Stimulated activated naive CD4-positive, alpha-beta T cell (primary cell): ENCODE measurements at places on chromosomes 7 and 10.
A peak's percentile ranks its signal among the peaks of the same experiment; 100 is the strongest.

GRCh38 chr7:130922206-130923112 is 188.5 kb upstream of the KLF14 start:
- no peak for DNase-seq

DNA sequence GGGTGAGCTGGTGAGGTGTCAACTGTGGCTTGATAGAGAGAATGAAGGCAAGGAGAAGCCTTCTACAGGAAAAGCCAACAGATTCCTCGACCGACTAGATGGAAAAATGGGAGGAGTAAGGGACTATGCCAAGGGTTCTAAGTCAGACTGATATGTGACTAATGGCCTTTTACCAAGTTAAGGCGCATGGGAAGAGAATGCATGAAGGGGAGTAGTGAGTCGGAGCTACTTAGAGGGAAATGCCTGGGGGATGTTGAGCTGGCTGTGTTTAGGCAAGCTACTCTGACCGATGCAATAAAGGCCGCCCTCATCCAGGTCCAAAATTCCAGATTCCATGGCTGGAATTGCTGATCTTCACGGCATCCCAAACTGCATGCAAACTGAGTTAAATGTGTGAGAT is 48.2 kb downstream of the APBB1IP start:
- no peak for DNase-seq

DNA sequence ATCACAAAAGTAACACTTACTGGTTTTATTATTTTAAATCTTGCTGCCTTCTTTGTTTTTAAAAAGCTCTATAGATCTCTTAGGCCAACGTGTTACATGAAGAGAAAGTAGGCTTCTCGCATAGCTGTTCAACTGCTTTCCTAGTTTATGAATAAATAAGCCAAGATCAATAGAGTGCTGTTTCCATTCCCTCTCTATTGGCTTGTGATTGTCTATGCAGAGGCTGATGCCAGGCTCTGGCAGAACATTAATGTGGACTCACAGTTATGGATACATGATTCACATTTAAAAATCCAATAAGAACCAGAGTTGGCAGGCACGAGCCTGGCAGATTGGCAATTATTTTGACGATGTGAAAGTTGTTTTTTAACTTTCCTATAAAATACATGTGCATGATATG is 137.5 kb downstream of the GNAT3 start:
- DNase-seq, result no peak

GRCh38 chr7:148104136-148104716 is 486.3 kb upstream of the C7orf33 start:
- no peak for DNase-seq

DNA sequence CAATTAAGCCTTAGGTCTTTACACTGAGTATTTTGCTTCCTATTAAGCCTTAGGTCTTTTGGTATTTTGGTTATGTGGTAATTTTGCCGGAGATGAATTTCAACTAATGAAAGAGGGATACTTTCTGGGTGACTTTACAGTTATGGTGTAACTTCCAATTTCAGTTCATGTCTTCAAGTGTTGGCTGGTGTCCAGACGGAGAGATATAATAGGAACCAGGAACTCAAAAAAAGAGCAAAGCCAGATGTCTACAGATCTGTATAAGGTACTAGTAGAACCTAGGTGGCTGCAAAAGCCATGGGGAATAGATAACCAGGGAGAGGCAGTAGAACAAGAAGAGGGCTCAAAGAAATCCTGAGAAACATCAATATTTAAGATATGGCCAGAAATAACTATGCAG is 12.3 kb downstream of the ERCC6 start:
- DNase-seq, result no peak

- DNase-seq, result no peak
These were observed 749.1 kb upstream of the LRRTM3 start for GRCh38 chr10:66176772-66177171.

- DNase-seq, result peak; percentile 42
These were observed 162.3 kb downstream of the ITGB1 start for GRCh38 chr10:32795598-32796183.

GRCh38 chr7:18529239-18529638 is 33.7 kb downstream of the HDAC9 start:
- no peak for DNase-seq

- DNase-seq, result no peak
These were observed 33.8 kb downstream of the GNG11 start for GRCh38 chr7:93955304-93955703.

- no peak for DNase-seq
These were observed 45.2 kb downstream of the EXOC4 start for GRCh38 chr7:133298080-133298479.

DNA sequence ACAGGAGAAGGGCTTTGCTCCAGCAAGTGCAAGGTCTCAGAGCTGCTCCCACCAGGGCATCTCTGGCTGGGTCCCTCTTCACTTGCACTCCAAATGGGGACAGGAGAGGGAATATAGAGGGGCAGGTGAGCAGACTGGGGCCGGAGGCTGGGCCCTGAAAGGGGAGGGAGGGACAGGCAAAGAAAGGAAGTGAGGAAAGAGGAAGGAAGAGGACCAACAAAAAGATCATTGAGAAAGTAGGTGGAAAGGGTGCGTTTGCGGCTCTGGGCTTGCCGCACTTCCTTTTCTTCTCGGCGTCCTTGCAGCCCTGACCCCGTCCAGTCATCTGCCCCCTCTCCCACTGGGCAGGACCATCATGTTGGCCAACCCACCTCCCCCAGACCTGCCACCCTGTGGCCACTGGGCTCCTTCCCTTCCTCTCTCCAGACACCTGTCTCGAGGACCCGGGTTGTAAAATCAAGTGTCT is 14.0 kb downstream of the ITPRIP start:
- no peak for DNase-seq

DNA sequence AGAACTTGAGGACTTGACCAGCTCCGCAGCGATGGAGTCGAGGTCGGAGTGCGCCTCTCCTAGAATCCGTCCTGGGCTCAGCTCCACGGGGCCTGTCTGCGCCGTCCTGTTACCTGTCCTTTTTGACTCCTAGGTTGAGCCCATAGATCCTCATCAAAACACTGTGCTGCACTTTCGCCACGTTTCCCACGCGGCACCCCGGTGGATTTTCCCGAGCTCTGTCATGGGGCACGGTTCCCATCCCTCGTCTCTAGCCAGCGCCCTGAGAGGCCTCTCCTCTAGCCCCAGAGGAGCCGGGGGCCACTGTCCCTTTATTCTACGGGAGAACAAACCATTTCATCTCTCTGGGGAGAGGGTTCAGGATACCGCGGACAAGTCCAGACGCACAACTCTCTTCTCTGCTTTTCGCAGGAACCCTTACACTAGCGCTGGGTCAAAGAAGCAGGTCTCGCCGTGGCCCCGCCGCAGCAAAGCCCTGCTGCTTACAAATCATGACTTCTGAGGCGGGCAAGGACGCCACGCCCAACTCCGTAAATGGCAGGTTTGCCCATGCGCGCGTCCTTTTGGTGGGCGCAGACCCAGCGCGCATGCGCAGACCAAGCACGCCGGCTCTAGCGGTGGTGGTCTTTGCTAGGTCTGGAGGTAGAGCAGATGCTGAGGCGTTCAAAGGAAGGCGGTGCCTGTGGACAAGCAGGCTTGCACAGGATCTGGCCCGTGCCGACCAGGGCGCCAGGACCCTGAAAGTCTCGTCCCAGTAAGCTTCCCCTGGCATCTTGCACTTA is 10.3 kb upstream of the ANKRD7 start:
- DNase-seq, result no peak

DNA sequence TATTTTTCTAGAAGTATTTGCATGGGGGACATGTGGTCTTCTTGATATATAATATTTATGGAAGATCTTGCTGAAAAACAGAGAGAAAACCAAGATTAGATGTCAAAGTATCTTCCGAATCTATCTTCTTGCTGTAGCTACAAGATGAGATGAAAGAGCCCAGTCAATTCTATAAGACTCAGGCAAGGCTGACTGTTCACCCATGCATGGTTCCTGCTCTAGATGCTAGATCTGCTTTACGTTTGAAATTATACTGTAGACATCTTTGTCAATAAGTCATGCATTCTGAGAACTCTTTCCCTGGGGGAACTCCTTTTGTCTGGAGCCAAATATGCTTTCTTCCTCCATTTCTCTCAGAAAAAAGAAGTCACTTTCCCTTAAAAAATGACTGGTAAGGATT is 1292.0 kb downstream of the XPNPEP1 start:
- no peak for DNase-seq

DNA sequence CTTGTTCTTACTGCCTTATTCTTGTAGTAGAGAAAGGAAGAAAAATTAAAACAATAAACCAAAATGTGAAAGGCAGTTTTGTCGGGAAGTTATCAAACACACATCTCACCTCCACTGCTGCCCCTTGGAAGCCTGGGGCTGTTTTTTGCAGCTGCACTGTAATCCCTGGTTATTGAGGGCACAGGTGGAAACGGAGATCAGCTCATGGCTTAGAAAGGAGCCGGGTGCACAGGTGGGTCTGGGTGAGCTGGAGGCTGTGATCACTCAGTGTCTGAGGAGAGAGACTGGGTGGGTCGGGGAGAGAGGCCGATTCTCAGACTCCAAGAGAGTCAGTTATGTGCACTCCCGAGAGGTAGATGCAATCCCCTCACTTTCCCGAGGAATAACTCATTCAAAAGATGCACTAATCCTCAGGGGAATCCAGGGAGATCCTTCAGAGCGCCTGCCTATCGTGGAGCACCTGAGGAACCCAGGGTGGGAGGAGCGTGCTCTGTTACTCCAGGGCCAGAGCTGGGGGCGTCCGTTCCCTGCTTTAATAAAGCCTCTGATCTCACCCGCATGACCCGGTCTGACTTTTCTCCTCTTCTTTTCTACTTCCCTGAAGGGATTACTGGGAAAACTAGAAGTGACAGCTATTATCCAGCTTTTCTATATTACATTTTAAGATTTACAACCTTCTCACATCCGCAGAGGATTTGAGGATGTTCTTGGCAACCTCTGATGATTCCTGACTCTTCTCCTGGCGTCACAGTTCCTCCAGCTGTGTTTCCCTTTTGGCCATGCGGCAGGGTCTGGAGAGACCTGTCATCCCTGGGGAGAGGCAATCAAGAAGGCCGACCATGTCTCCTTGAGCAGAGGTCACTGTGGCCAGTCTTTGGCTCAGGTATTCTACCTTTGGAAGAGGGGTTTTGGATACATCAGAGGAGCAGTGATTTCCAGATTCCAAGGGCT is 82.1 kb downstream of the CAMK1D start:
- DNase-seq, result no peak

GRCh38 chr10:69356187-69356586 is 60.5 kb downstream of the TACR2 start:
- DNase-seq, result no peak

DNA sequence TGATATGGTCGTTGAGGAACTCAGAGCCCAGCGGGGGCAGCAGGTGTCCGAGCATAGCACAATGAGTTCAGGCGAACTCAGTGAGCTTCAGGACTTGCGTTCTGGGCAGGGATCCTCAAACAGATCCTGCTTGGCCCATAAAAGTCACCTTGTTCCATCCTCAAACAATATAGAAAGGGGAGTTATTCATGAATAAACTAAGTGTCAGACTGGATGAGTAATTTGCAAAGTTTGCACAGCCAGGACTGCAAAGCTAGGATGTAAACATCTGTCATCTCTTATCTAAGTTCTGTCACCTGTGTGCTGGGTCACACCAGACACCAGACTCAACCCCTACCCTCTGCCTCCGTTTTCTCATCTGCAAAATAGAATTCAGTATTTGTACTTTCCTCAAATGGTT is 58.0 kb upstream of the PFKP start:
- no peak for DNase-seq

- no peak for DNase-seq
These were observed 5.7 kb downstream of the PRSS1 start for GRCh38 chr7:142754681-142755575.

GRCh38 chr10:114346176-114347031 is 57.9 kb downstream of the AFAP1L2 start:
- DNase-seq, result no peak

DNA sequence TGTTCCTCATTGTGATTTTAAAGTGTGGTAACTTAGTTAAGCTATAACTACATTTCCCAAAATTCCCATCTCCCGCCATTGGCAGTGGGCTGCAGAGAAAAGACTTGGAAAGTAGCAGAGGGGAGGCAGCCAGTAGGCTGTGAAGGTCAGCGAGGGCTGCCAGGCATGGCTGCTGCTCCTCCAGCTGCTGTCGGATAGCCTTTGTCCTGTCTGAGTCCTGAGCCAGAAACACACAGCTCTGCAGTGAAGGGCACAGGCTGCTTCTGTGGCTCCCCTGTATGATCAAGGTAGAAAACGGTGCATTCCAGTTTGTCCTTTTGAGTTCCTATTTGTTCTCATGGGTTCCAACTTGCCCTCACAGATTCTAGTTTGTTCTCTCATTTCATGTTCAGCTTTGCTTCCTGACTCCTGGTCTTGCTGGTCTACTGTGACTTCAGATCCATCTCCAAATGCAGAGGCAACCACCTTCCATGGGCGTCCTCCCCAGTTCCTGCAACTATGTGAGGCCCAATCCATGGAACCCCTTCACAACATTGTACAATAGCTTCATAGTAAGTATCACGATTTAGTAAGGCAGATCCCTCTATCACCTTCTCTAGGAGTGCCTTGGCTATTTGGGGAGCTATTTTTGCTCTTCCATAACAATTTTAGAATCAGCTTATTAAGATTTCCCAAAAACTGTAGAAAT is 31.7 kb downstream of the SYPL1 start:
- no peak for DNase-seq

GRCh38 chr10:85791818-85792532 is 574.6 kb downstream of the GRID1 start:
- DNase-seq, result no peak

- DNase-seq, result no peak
These were observed 84.3 kb upstream of the CACNA2D1 start for GRCh38 chr7:82527851-82528250.

DNA sequence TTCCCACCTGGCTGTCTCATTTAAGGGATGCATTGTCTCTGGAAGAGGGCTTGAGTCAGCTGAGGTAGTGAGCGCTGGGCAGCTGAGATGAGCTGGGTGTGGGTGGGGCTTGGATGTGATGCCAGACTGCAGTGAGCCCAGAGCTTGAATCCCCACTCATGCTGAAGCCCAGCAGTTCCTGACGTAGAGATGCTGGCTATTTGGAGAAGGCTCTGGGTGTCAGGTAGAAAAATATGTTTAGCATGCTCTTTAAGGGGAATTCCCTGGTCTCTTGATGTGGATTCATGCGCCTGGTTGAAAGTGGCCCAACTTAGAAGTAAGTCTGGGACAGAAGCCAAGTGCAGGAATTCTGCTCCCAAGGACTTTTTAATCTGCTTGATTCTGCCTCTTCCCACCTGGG is 241.5 kb upstream of the IGFBP3 start:
- DNase-seq, result no peak
